Dorsolateral prefrontal cortex (tissue), 122 donors: ENCODE measurements at places on chromosomes 16 and 17.

- DNase-seq = no peak
Observed at GRCh38 chr17:82861393-82861775, 21.6 kb upstream of the ZNF750 start.

DNA sequence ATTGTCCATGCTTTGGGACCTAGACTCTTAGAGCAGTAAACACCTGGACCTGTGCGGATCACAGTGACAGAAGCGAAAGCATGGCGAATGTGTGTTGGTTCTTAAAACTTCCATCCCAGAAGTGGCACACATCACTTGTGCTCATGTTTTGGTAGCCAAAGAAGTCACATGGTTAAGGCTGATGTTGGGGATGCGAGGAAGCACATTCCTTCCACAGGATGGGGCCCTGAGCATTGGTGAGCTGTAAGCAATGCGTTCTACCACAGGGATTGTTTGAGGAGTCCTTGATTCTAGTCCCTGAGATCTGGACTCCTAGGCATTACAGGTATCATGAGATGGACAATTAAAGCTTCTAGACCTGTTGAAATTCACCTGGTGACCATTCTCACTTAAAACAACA lies 375.9 kb downstream of the UTP18 start:
- no peak for DNase-seq

DNA sequence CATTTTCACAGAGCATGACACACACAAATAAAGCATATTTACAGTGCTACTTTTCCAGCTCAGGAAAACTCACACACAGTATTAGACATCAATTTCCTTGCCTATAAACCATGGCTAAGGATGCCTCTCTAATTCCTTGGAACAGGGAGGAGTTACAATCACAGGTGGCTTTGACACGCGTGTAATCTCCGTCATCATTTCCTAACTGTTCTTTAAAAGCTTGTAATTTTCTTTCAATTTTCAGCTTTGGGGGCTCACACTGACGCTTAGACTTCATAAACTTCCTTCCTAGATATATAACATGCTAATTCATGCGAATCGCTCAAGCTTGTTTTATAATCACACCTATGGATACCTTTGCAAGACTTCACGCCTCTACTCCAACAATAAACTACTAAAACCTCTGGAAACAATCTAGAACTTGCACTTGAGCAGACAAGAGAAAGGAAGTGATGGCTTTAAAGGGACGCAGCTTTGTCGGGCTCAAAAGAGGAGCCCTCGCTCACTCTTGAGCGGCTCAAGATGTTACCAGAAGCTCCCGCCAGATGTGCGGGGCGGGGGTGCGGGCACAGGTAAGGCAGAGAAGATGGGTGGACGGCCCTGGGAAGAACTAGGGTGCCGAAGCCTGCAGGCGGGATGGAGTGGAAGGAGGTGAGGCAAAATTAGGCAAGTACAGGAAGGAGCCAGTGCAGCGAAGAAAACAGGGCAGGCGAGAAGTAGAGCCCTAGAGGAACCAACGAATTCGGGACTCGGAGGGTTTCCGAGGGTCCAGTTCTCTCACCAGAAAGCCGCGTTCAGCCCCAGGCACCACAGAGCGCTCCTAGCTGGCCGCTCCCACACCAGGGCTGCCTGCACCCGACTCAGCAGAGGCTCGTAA lies 631 bp downstream of the RETREG3 start:
- no peak for DNase-seq

GRCh38 chr17:73343168-73343634 lies 31.4 kb upstream of the CDC42EP4 start:
- DNase-seq = peak; percentile 86

GRCh38 chr17:42026857-42027589 lies 7.1 kb downstream of the NKIRAS2 start:
- DNase-seq = no peak

GRCh38 chr16:84650062-84650991 lies 2.0 kb downstream of the KLHL36 start:
- DNase-seq = no peak

DNA sequence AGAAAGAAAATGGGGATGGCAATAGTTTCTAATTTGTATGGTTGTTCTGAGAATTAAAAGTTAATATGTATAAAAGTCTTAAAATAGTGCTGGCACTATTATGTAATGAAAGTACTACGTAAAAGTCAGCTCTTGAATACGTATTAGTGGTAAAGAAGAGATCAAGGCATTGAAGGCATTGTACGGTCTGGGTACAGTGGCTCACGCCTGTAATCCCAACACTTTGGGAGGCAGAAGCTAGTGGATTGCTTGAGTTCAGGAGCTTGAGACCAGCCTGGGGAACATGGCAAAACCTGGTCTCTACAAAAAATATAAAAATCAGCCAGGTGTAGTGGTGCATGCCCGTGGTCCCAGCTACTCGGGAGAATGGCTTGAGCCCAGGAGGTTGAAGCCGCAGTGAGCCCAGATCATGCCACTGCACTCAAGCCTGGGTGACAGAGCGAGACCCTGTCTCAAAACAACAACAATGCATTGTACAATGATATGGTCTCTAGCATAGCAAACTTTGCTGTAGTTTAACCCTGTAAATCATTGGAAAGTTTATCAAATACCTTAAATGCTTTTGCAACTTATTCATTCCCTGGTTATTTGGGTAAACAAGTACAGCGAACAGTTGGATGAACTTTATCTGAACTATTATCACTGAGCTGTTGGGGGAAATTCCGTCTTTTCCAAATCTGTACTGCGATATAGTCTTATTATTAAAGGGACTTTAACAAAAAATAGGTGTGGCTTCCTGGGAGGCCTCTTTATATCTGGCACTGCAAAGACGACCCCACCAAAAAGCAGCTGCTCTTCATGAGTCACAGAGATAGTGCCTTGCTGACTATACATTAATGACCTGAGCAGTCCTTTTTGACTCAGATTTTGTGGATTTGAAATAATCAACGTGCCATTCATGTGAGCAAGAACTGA lies 73.6 kb downstream of the GPRC5B start:
- no peak for DNase-seq

DNA sequence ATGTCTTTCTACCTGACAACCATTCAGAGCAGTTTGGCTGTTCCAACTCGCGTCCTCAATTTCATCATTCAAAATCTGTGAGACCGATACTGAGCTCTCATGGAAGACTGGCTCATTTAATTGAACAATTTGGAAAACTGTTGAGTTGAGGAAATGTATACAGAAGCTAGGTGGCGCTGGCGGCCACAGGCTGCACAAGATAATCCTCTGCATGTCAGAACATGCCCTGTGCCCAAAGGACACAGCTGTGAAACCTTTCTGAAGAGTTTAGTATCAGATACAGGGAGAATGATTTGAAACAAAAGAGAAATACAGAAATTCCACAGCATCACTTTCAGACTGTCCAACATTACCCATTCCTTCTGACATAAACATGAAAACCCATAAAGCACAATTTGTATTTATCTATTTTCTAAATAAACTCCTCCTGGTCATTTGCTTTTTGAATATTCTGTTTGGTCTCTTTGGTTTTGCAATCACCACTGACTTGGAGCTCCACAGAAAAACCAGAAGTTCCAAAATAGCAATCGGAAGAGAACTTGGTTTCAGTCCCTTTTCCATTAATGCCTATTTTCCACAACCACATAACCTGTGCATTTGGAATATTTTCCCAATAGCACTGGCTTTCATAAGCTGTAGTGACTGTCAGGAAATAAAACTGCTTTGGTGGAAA lies 192.8 kb downstream of the MAP2K6 start:
- DNase-seq = peak; percentile 59

GRCh38 chr16:28313587-28313986 lies 21.3 kb downstream of the SBK1 start:
- DNase-seq = no peak

- DNase-seq = no peak
Observed at GRCh38 chr16:85600078-85600477, 13.0 kb upstream of the GSE1 start.

GRCh38 chr17:57323391-57323790 lies 67.1 kb downstream of the MSI2 start:
- no peak for DNase-seq

GRCh38 chr16:57677622-57678369 lies 9.7 kb downstream of the ADGRG3 start:
- no peak for DNase-seq

- no peak for DNase-seq
Observed at GRCh38 chr16:30491744-30492308, 19.3 kb downstream of the ITGAL start.

DNA sequence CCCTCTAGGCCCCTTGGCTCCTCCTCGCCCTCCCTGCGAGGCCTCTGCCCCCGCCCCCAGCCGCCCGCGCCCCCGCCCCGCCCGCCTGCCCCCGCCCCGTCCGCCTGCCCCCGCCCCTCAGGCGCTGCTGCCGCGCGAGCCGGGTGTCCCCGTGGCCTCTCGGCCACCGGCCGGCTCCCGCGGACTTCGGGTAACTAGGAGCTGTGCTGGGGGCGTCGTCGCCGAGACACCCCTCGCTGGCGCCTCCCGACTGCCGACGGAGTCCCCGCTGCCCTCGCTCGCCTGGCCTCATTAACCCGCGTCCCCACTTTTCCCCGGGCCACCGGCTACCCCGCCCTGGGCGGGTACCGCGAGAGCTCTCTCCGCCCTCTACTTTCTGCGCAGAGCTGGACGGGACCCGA lies at the start of gene TLCD1:
TLCD1 (minus strand) TSS at position 8 of the 401 bp plus-strand sequence. CDS start 136 bp downstream, outside the sequence.
- DNase-seq = no peak

DNA sequence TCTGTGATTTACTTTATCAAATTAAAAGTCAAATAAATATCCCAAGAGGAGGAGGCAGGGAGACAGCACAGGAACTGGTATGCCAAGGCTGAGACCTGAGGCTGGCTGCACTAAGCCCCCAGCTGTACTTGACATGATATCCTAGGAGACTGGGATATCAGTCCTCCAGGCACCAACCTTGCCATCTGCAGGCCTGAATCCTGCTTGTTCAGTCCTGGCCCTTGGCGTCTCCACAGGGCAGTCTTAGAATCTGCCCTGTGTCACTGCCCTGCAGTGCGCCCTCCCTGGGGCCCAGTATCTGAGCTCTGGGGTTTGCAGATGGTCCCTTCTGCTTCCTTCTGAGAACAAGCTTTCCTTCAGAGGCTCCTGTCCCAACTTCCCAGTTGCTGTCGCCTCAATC lies 75.9 kb downstream of the HS3ST3A1 start:
- DNase-seq = no peak

DNA sequence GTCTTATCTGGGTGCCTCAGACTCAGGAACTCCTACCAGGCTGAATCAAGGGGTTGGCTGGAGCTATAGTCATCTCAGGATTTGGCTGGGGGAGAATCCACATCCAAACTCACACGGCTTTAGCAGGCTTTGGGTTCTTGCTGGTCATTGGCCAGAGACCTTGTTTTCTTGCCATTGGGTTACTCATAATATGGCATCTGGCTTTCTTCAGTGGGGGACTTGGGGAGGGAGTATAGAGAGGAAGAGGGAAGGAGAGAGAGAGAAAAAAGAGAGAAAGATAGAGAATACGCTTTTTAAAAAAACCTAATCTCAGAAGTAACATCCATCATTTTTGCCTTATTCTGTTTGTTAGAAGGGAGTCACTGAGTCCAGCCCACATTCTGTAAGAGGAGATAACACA lies 191.5 kb upstream of the SHISA6 start:
- DNase-seq = no peak

- no peak for DNase-seq
Observed at GRCh38 chr17:27376637-27377547, 79.4 kb upstream of the KSR1 start.

- DNase-seq = no peak
Observed at GRCh38 chr16:60271025-60271771, 1537.1 kb upstream of the GOT2 start.

- DNase-seq = no peak
Observed at GRCh38 chr17:13209081-13209480, 191.3 kb upstream of the ELAC2 start.

- no peak for DNase-seq
Observed at GRCh38 chr17:82938873-82939620, 99.2 kb upstream of the ZNF750 start.

DNA sequence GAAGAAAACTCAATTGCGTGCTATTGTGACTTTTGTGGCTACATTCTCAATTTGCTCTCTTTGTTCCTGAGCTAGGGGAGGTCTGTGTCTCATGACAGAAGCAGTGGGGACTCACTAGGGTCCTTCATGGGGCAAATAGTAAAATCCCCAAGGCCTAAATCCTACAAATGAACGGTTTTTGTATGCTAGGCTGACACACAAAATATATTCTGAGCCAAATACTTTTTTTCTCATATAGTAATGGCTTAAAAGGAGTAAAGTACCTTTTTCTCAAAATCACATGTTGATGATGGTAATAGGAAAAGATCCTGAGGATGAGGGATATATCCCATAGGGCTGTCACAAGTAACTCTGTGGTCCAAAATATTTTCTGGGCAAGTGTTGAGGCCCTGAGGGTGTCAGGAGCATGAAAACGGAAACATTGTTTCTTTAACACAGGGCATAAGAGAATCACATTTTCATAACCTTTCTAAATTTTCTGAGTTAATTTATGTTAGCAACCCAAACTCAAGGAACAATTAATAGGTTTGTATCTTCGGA lies 77.5 kb upstream of the CNTNAP4 start:
- DNase-seq = no peak

DNA sequence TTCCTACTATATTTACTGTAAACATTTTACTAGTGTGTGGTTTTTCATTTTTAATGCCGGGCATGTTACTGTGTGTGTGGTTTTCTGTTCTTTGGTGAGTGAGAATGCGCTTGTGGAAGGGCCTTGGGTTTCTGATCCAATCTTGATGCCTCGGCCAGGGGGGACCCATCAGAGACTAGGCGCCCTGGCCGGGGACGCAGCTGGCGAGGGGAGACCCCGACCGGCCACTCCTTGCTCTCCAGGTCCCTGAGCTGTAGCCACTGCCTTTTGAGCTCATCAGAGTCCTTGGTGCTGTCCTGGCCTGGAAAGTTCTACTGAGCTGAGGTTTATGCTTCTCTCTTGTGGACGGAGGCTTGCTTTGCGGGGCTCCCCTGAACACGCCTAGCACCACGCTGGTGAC lies 37.5 kb downstream of the KIAA0513 start:
- no peak for DNase-seq

GRCh38 chr17:33233811-33234177 lies 59.3 kb downstream of the ASIC2 start:
- DNase-seq = no peak

DNA sequence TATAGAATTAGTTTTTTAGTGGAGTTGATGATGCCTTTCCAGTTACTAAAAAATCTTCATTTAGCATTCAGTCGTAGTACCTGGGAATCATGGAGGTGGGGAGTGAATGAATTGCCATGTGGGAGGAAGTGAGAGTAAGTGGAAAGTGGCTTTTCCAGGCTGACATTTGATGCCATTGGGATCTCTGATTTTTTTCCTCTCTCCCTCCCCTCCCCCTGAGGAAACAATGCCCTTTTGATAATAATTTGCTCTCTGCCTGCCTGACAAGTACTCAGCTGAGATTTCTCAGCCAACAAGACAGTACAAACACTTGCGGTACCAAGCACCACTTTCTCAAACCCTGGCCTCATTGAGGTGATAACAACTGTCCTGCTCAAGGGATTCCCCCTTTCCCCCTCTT lies 2.2 kb downstream of the UBE2Z start:
- no peak for DNase-seq

GRCh38 chr17:4189280-4189679 lies 46.3 kb downstream of the CYB5D2 start:
- no peak for DNase-seq

DNA sequence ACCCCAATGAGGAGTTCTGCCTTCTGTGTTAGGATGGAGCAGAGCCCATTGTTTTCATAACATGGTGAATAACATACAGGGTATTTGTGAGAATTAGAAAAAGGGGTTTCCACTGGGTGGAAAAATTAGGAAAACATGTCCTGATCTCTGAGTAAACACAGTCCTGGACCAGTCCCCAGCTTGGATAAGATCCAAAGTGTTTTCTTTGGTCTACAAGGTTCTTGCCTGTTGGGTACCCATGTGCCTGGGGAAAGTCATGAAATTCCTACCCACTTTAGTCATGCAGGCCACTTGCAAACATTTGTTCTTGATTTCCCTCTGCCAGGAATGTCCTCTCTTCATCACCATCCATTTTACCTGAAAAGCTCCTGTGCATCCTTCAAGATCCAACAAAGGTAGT lies 164.8 kb upstream of the DYNLRB2 start:
- no peak for DNase-seq
